ENCODE measurements at places on chromosomes 2 and 18.
A peak's percentile ranks its signal among the peaks of the same experiment; 100 is the strongest.

- DNase-seq = no peak
Measured at GRCh38 chr2:175008801-175009495, 3.8 kb upstream of the CHN1 start.

DNA sequence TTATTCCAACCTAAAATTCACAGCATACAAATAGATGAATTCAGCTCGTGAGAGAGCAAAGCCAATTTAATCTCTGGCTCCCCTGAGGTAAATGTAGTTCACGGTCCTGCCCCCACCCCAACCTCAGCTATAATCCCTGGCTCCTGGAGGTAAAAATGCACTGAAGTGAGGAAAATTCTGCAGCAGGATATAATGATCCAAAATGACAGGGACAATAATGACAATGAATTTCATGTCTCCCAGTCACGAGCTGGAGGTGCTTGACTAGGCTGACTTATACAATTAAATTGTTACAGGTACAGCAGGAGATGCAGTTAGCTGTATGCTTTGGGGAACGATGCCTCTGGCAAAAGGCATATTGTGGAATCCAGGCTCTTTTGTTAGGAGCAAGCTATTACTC, 82.0 kb downstream of the GPD2 start:
- DNase-seq = no peak

- DNase-seq = no peak
Measured at GRCh38 chr2:47028846-47029560, 113.4 kb upstream of the MCFD2 start.

GRCh38 chr18:77250501-77250925, 865 bp downstream of the GALR1 start:
- no peak for DNase-seq

DNA sequence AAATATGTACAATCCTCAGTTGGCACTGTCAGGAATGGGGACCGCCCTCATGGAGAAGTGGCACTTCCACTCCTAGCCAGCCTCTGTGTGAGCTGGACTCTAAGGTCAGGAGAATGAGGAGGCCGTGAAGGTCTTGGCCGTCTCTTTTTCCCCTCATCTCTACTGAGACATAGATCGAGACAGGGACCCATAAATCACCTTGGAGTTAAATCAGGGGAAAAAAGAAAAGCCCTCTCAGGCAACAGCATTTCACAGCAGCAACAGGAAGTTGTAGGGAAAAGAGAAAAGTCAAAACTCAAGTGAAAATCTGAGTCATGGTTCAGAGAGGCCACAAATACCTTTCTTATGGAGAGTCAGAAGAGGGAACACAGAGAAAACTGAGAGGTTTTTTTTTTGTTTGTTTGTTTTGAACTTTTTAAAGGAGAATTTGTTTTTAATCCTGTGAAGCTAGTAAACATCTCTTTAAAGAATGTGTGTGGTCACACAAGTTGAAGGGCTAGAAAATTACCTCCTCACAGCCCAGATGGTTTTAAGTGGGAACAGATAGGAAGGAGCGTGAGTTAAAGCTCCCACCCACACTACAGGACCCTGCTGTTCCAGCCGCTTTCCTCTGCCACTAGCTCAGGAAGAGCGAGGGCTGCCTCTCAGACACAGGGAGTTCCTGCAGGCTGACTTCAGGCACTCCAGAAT, 30.6 kb upstream of the CYP1B1 start:
- DNase-seq = peak; percentile 31

DNA sequence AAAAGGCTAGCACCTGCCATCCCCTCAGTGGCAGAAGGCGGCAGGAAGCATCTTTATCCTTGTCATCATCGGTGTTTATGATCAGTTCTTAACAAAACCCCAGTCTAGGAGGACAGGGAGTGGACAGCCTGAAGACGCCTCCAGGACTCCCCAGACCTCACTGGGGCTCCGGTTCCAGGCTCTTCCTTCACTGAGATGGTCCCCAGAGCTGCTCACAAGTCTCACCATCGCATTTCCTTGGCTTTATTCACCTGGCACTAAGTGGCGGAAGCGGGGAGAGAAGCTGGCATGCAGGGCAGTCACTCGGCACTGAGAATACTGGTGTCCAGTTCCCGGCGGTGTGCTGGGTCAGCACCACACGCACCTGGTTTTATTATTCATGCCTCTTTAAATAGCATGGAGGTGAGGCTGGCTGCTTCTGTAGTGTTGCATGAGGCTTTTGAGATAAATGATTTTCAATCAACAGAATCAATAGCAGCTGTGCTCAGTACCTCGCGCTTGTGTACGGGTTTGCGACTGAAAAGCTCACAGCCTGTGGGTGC, 68.7 kb downstream of the CABLES1 start:
- DNase-seq = no peak

DNA sequence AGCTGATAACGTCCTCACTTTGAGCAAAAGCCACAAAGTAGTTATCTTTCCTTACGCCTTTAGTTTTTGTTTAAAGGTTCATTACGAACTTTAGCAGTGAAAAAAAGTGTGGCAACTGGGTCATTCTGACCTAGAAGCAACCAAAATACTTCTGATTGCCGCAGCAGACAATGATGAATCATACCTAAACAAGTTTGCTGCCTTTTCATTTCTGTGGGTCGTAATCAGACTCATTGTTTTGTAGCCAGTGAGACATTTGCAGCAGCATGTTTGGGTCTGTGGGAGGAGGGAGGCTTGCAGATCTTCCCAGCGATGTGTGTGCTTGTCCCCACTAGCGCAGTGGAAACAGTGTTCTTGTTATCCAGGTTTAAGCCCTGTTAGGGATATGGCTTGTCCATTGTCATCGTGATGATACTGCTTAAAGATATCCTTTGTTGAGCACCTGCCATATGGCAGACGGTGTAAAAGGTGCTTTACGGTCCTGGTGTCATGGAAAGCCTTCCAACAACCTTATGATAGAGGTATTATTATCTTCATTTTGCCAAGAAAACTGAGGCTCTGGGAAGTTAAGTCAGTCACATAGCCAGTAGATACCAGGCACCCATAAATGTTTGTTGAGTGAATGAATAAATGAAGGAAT, 1.3 kb upstream of the GREB1 start:
- no peak for DNase-seq

DNA sequence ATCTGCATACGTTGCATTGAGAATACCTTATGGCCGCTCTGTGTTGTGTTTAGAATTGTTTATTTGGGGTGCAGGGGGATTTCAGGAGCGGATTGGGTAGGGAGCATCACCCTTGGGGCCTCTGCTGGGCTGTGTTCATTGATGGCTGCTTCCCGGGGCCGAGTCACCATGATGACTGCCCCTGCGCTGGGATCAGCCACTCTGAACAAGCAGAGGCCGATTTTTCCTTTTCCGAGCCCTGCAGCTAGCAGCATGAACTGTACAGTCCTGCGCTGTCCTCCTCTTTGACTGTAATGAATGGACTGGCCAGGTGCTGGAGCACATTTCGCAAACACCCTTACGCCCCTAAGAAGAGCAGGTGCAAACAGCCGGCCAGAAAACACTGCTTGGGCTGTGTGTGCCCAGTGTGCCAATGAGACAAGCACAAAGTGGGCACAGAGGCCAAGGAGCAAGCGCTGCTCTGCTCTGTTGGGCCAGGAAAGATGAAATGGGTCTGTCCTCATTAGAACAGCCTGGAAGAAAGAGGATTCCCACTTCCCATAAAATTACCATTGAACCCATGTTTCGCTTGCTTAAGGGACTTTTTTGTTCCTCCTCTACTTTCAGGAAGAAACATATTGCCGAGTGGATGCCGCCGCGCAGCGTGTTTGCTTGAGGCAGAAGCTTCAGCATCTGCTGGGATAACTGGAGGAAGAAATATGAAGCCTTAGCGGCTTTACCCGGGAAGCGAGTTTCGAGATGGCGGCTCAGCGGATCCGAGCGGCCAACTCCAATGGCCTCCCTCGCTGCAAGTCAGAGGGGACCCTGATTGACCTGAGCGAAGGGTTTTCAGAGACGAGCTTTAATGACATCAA, 82.7 kb downstream of the SH3BP4 start:
- no peak for DNase-seq

GRCh38 chr18:48942554-48943261, 8.1 kb downstream of the SMAD7 start:
- no peak for DNase-seq

- peak; percentile 79 for DNase-seq
Measured at GRCh38 chr2:133841900-133842299, 273.6 kb upstream of the NCKAP5 start.

GRCh38 chr2:60963190-60963589, 54.3 kb upstream of the PEX13 start:
- DNase-seq = no peak

DNA sequence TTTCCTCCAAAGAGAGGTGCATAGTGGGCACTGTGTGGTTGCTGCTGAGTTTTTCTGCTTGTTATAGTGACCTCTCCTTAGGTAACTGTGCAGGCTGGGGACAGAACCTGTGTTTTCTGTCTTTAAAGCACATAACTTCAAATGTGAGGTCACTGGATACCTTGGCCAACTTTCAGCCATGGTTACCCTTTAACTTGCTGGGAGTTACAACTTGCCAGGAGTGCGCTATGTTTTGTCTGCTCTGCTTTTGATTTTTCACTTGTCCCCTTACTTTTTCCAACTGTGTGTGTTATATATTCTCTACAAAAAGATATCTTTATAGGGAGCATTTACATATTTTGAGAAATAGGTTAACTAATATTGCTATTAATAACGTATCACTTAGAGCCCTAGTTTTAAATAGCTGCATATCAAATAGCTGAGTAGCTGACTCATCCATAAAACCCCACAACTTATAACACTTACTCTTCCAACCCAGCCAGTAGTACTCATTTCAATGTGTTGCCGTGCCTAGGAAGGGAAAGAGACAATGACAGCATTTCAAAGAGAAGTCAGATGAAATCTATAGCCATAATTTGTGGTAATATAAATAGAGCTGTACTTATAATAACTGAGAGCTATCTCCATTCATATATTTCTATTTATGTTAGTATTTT, 51.6 kb downstream of the DPP4 start:
- DNase-seq = peak; percentile 17

DNA sequence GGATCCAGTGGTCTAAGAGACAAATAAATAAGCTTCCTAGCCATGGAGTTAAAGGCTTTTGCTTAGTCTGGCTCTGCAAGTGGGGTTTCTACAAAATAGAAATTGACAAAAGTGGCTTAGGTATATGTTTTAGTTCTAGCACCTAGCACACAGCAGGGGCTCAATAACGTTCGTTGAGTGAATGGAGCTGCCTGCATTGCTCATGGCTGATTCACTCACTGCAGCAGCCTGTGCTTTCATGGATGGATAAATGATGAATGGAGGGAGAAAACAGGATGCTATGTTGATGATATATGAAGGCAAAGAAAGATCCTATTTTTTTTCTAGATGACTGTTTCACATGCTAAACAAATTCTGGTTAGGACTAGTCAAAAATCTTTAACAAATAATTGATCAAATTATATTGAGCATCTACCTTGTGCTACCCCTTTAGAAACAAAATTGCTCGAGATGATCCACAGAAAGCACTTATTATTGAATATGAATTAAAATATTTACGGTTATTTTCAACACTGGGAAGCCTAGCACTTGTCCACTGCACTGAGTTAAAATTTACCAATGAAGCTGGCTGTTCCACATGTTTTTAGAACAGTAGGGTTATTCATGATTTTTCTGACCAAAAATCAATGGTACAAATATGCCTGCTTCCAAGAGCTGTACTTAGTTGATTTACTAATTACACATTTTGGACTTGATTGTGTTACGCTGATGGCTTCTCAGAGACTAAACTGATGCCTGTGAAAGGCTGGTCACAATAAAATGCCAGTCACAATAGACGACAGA, 39.6 kb downstream of the HDHD2 start:
- no peak for DNase-seq

DNA sequence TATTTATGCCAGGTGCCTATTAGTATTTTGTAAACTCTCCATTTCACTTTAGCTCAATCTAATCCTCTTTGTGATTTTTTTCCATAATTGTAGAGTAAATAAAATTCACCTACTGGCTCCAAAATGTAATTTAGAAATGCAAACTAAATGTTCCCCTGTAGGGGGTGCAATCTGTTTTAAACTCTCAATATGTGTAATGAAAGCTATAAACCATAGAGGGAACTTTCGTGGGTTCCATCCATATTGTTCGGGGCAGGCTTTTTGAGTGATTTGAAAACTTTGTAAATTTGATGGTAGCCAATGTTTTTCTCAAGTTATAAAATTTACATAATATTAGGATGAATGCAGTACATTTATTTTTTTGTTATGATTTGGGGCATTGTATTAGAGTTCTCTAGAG, 49.4 kb downstream of the TSPYL6 start:
- peak; percentile 68 for DNase-seq

GRCh38 chr2:157501026-157501425, 57.1 kb upstream of the CYTIP start:
- no peak for DNase-seq

DNA sequence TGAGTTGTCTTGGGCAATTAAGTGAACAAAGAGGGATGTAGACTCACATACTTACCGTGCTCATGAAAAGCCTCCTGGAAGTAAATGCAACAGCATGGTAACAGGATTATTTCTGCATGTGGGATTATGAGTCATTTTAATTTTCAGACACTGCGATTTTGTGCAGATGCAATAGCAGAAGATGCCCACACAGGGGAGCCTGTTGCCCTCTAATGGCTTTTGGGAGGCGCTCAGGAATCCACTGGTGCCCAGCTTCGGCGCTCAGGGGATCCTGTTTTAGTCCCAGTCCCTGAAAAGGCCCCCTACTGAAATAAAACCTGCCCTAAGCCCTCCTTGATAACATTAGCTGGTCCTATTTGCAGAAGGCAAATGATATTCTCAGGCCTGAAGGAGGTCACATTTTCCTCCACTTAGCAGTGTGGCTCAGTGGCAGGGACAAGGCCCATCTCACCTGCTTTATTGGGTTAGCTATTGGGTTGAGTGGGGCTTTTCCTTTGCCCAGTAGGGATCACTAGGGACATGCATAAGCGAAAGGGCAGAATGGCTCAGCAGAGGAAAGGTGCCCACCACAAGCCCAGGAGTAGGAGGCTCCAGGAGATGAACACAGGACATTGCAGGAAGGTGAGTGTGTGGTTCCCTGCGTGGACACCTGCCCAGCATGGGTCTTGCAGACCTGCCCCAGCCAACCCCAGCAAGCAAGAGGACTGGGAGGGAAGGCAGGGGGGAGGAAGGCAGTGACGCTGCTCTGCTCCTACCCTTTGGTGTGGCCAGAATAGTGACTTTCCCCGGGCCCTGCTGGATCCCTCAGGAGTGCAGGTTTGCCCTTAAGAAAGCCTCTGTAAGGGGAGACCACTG, 26.5 kb upstream of the KCNS3 start:
- peak; percentile 53 for DNase-seq

GRCh38 chr2:85734015-85734414, 19.8 kb upstream of the ATOH8 start:
- no peak for DNase-seq

- peak; percentile 34 for DNase-seq
Measured at GRCh38 chr18:23354625-23355024, 98.5 kb upstream of the RIOK3 start.

All from dermis microvascular lymphatic vessel endothelial cell (primary cell).